Endothelial cell of umbilical vein (primary cell): ENCODE measurements at places on chromosomes 6 and 20. TPM values are rescaled to one million over a fixed set of nuclear protein-coding genes. Genes with fewer than 3 reads are reported as not detected.

The RBM39 gene
- 291 and 309 TPM in 2 replicates for total RNA-seq

The ULBP3 gene
- 12.8 and 13.8 TPM in 2 replicates for total RNA-seq

DNA sequence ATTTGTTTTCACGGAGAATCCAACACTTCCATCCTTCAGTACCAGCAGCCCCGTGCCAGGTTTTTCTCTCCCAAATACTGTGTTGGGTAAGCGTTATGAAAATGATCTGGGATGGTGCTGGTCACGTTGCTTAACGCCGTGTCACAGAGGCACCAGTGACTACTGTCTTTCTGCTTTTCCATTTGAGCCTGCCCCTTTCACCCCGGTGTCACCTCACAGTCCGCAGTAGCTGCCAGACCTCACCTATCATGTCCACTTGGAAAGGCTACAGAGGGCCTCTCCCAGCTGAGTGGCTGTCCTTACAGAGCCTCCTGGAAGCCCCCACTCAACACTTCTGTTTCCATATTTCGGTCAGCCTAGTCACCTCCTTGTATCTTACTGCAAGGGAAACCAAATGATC is 176.5 kb upstream of the ARID1B start:
- no peak overlapping the region for H3K4me3 ChIP-seq
- no peaks in the 10 kb centered on the region for H3K27me3 ChIP-seq
- no peaks in the 10 kb centered on the region for H3K4me1 ChIP-seq
- no peak for DNase-seq

DNA sequence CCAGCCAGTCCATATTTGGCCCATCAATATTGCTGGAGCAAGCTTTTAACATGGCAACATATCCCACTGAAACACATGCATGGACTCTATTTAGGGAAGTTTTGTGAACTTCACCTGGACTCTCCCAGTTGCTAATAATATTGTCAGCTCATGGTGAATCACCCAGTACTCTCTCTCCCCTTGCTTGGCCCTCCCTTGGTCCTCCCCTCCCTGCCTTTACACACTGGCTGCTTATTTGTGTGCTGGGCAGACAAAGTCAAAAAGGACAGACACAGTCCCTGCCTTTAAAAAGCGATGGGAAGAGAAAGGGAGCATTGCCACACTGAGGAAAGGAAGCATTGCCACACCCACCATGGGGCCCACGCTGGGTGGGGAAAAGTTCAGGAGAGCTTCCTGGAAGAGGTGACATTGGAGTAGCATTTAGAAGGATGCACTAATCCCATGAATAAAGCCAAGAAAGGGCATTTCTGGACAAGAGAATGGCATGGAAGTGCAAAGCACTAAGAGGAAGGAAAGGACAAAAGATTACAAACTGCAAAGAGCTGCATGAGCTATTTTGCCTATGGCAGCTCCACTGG is 143.4 kb upstream of the EXOC2 start:
- H3K4me3 ChIP-seq = no peak overlapping the region
- no peaks in the 10 kb centered on the region for H3K27me3 ChIP-seq
- H3K27ac ChIP-seq = no peak overlapping the region
- H3K36me3 ChIP-seq = no peaks in the 10 kb centered on the region
- no peak for DNase-seq

DNA sequence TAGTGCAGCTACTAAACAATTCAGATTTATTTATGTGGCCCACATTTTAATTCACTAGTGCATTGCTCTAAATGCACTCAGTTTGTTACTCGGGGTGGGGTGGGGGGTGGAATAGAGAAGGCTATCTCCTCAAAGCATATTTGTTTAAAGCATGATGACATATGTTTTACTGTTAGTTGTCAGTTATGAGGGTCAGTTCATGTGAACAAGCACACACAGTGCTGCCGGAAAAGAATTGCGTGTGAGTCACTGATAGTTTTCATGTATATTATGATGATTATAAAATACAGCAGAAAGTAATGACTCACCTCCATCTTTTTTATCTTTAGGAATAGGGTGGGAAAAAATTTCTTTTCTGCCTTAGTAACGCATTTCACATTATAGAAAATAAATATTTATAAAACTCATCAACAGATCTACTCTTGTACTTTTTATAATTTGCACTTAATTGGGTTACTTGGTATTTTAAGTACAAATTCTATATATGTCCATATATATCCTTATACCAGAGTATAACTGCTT is 42.2 kb upstream of the STXBP5 start:
- DNase-seq = peak; percentile 80
- H3K27me3 ChIP-seq = no peaks in the 10 kb centered on the region
- H3K4me1 ChIP-seq = peaks cover 22% of the 10 kb centered on the region
- H3K27ac ChIP-seq = peak overlapping the region; percentile 53
- no peak overlapping the region for H3K4me3 ChIP-seq

DNA sequence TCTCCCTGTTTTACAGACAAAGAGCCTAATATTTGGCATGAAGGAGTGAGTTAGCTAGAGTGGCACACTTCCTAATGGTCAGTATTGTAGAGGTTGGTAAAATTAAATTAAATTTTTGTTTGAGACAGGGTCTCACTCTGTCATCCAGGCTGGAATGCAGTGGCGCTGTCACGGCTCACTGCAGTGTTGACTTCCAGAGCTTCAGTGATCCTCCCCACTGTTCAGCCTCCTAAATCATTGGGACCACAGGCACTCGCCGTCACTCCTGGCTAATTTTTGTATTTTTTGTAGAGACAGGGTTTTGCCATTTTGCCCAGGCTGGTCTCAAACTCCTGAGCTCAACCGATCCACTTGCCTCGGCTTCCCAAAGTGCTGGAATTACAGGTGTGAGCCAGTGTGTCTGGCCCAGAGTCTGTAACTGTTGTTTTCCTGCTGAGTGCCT is 70.9 kb downstream of the SCAND1 start:
- peak overlapping the region; percentile 95 for H3K27ac ChIP-seq
- DNase-seq = no peak
- H3K27me3 ChIP-seq = no peaks in the 10 kb centered on the region
- H3K36me3 ChIP-seq = peaks cover 3% of the 10 kb centered on the region
- H3K4me1 ChIP-seq = peaks cover 13% of the 10 kb centered on the region
- H3K4me3 ChIP-seq = no peak overlapping the region

- no peak overlapping the region for H3K4me3 ChIP-seq
- H3K36me3 ChIP-seq = no peaks in the 10 kb centered on the region
- H3K27me3 ChIP-seq = no peaks in the 10 kb centered on the region
- H3K27ac ChIP-seq = no peak overlapping the region
- peak; percentile 66 for DNase-seq
- H3K4me1 ChIP-seq = no peaks in the 10 kb centered on the region
Measured at GRCh38 chr6:55980627-55981211, 105.3 kb upstream of the BMP5 start.

DNA sequence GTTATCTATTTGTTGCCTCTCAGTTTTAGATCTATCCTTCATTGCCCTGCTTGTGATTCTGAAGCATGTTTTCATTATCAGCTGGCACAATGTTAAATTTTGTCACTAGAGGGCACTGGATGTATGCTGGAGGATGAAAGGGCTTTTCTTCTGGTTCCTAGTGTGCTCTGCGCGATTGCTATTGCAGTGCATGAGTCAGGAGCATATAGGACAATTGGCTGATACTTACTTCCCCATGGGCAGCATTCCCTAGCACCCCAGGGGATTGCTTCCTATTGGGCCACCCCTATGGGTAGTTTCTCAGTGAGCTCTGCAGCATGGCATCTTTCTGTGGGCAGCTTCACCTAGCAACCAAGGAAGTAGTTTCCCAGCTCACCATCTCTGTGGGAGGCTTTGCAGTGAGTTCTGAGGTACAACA is 280.3 kb upstream of the SYNCRIP start:
- DNase-seq = peak; percentile 53
- no peaks in the 10 kb centered on the region for H3K27me3 ChIP-seq
- H3K4me3 ChIP-seq = no peak overlapping the region
- no peaks in the 10 kb centered on the region for H3K36me3 ChIP-seq
- H3K4me1 ChIP-seq = no peaks in the 10 kb centered on the region

- H3K4me3 ChIP-seq = no peak overlapping the region
- H3K4me1 ChIP-seq = no peaks in the 10 kb centered on the region
- no peaks in the 10 kb centered on the region for H3K27me3 ChIP-seq
Measured at GRCh38 chr20:52655395-52655794, 316.8 kb upstream of the TSHZ2 start.

GRCh38 chr20:31577194-31577593 is 27.9 kb upstream of the ID1 start:
- H3K27ac ChIP-seq = no peak overlapping the region
- H3K36me3 ChIP-seq = no peaks in the 10 kb centered on the region
- peaks cover 14% of the 10 kb centered on the region for H3K4me1 ChIP-seq
- no peak for DNase-seq

DNA sequence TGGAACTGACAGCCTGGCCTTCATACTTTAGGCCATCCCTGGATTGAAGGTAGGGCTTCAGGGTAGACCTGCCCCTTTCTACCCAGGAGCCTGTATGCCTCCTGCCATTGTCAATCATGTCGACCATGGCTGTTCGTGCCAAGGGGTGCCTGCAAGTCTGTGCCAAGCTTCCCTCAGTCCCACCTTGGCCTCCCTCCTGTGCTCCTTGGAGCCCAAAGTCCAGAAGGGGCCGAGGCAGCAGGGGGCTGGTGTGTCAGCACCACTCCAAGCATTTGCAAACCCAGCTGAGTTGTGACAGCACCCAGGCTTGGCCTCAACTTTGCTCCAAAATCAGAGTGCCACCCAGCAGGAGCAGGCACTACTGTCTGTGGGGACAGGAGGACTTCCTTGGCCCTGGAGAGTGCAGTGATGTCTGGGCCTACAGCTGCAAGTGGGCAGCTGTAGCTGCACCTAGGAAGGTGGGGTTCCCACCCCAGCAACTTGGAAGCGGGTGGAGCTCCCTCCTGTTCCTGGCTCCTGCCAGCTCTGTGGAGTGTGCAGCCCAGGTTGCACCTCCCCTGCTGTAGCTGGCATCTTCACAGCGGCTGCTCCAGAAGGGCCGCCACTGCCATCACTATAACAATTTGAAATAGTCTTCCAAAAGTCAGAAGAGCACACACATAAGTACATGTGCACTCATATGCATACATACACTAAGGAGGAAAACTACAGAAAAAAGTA is 1719.3 kb downstream of the HACE1 start:
- H3K27ac ChIP-seq = no peak overlapping the region
- no peak for DNase-seq
- no peaks in the 10 kb centered on the region for H3K36me3 ChIP-seq
- no peak overlapping the region for H3K4me3 ChIP-seq
- no peaks in the 10 kb centered on the region for H3K4me1 ChIP-seq
- no peaks in the 10 kb centered on the region for H3K27me3 ChIP-seq

GRCh38 chr6:45086360-45087084 is 241.6 kb upstream of the RUNX2 start:
- H3K4me1 ChIP-seq = no peaks in the 10 kb centered on the region
- H3K27ac ChIP-seq = no peak overlapping the region
- H3K36me3 ChIP-seq = no peaks in the 10 kb centered on the region
- H3K27me3 ChIP-seq = no peaks in the 10 kb centered on the region
- no peak overlapping the region for H3K4me3 ChIP-seq
- peak; percentile 7 for DNase-seq

- no peaks in the 10 kb centered on the region for H3K36me3 ChIP-seq
- DNase-seq = no peak
- no peaks in the 10 kb centered on the region for H3K4me1 ChIP-seq
Measured at GRCh38 chr6:19137505-19137904, 699.7 kb upstream of the ID4 start.

DNA sequence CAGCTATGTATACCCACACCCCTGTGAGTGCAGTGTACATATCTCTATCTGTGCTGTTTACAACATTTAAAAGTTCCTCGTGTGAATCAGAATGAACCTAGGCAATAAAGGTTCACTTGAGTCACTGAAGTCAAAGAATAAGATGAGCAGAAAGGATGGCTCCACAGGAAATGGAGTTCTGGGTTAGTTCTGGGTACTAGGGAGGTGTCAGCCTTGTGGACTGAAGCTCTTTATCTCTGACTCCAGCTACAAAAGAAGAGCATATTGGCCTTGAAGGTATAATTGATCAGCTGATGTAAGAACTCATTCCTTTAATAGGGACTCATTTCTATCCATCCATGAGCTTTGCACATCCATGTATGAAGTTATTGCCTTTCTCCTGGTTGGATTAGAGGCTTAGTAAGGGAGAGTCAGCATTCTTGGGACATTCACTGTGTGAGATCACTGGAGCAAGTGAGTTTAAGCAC is 73.9 kb upstream of the BACH2 start:
- H3K27ac ChIP-seq = no peak overlapping the region
- H3K27me3 ChIP-seq = no peaks in the 10 kb centered on the region
- no peak overlapping the region for H3K4me3 ChIP-seq
- DNase-seq = no peak
- H3K36me3 ChIP-seq = no peaks in the 10 kb centered on the region

- H3K4me1 ChIP-seq = no peaks in the 10 kb centered on the region
- no peaks in the 10 kb centered on the region for H3K36me3 ChIP-seq
- DNase-seq = no peak
- H3K27me3 ChIP-seq = no peaks in the 10 kb centered on the region
- no peak overlapping the region for H3K27ac ChIP-seq
- no peak overlapping the region for H3K4me3 ChIP-seq
Measured at GRCh38 chr6:107441682-107442081, 17.7 kb downstream of the PDSS2 start.

GRCh38 chr20:15528391-15529111 is 1044.7 kb downstream of the KIF16B start:
- no peaks in the 10 kb centered on the region for H3K27me3 ChIP-seq
- no peaks in the 10 kb centered on the region for H3K36me3 ChIP-seq
- no peaks in the 10 kb centered on the region for H3K4me1 ChIP-seq

DNA sequence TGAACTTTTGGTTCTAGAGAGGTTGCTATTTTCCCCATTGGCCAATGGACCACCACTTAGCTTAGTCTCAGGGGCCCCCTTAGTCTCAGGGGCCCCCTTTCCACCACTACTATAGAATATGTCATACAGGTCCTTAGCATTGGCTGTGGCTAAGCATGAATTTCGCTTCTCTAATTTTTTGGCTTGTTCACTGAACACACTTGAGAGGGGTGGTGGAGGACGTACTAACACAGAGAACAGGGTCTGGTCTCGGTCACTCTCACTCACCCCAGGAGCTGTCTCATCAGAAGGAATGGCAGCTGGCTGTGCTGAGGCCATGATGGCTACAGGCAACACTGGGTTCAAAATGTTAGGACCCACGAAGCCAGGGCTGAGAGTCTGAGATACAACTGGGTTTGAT is 30.3 kb downstream of the ZNF318 start:
- no peaks in the 10 kb centered on the region for H3K36me3 ChIP-seq
- H3K27me3 ChIP-seq = no peaks in the 10 kb centered on the region
- H3K27ac ChIP-seq = no peak overlapping the region

- no peaks in the 10 kb centered on the region for H3K27me3 ChIP-seq
- no peak overlapping the region for H3K27ac ChIP-seq
- peaks cover 4% of the 10 kb centered on the region for H3K4me1 ChIP-seq
- DNase-seq = no peak
- no peak overlapping the region for H3K4me3 ChIP-seq
Measured at GRCh38 chr6:31775633-31776484, 1.3 kb downstream of the VWA7 start.

DNA sequence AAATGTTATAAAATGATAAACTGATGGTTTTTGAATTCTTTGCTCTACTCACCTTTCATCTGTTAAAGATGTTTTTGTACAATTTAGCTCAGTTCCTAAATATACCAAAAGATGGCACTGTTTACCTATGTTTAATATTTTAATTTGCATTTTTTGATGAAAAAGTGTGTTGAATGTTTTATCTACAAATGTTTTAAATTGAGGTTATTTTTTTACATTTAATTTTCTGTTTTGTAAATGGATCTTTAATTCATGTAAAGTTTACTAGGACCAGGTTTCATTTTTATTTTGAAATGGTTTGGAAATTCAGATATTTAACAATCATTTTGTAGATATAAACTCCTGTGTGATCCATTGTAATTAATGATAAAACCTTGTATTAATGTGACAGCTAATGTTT is 30.0 kb downstream of the CDKAL1 start:
- H3K27ac ChIP-seq = peak overlapping the region; percentile 32
- no peaks in the 10 kb centered on the region for H3K27me3 ChIP-seq
- peak overlapping the region; percentile 28 for H3K4me3 ChIP-seq
- DNase-seq = peak; percentile 59
